Aorta (tissue), 5 donors: ENCODE measurements at places on chromosomes 1 and 21. TPM values are rescaled to one million over a fixed set of nuclear protein-coding genes. Genes with fewer than 3 reads are reported as not detected.

- H3K27me3 ChIP-seq, result peaks cover 4% of the 10 kb centered on the region
- H3K27ac ChIP-seq, result no peak overlapping the region
- no peak for DNase-seq
- no peaks in the 10 kb centered on the region for H3K36me3 ChIP-seq
Observed at GRCh38 chr1:209989525-209989924, 51.5 kb downstream of the SYT14 start.

GRCh38 chr1:207069858-207070506 lies 16.9 kb downstream of the PFKFB2 start:
- no peaks in the 10 kb centered on the region for H3K27me3 ChIP-seq
- H3K36me3 ChIP-seq, result no peaks in the 10 kb centered on the region
- H3K4me1 ChIP-seq, result no peaks in the 10 kb centered on the region
- DNase-seq, result no peak

The NTNG1 gene
- 1.8 TPM for total RNA-seq

The RGS4 gene
- total RNA-seq, result 22.1 TPM

- H3K4me3 ChIP-seq, result no peak overlapping the region
- no peaks in the 10 kb centered on the region for H3K4me1 ChIP-seq
- no peak overlapping the region for H3K27ac ChIP-seq
- no peaks in the 10 kb centered on the region for H3K36me3 ChIP-seq
- H3K27me3 ChIP-seq, result no peaks in the 10 kb centered on the region
- DNase-seq, result no peak
Observed at GRCh38 chr1:104765085-104765484, 1015.4 kb downstream of the AMY1C start.

- no peak overlapping the region for H3K27ac ChIP-seq
- no peaks in the 10 kb centered on the region for H3K27me3 ChIP-seq
- no peak overlapping the region for H3K4me3 ChIP-seq
- H3K4me1 ChIP-seq, result no peaks in the 10 kb centered on the region
- no peaks in the 10 kb centered on the region for H3K36me3 ChIP-seq
- DNase-seq, result no peak
Observed at GRCh38 chr1:23500466-23500865, 16.5 kb upstream of the ASAP3 start.

- no peak overlapping the region for H3K4me3 ChIP-seq
- H3K27me3 ChIP-seq, result no peaks in the 10 kb centered on the region
- H3K4me1 ChIP-seq, result no peaks in the 10 kb centered on the region
- DNase-seq, result no peak
Observed at GRCh38 chr1:45444609-45445131, 46.3 kb downstream of the TESK2 start.

DNA sequence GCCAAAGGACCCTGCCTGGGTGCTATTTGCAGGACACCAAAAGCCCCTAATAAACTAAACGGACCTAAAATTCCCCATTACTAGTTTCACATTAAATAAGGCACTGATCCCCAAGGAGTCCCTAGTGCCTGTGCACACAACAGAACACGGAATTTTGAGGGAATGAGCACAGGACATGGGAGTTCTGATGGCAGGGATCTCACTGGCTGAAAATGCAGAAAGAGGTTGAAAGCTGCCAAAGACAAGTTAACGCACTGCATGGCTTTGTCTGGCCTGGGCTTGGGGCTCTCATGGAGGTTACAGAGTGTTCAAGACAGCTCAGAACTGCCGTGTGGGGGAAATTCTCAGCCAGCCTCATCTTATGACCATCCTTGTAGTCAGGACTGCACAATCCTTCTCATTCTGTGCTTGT lies 15.6 kb upstream of the ATP1B1 start:
- no peak for DNase-seq
- H3K27me3 ChIP-seq, result no peaks in the 10 kb centered on the region
- no peaks in the 10 kb centered on the region for H3K36me3 ChIP-seq
- no peak overlapping the region for H3K27ac ChIP-seq
- no peaks in the 10 kb centered on the region for H3K4me1 ChIP-seq
